ENCODE measurements at places on chromosomes 2 and 18. TPM values are rescaled to one million over a fixed set of nuclear protein-coding genes. Genes with fewer than 3 reads are reported as not detected.

KCNJ13 gene
- total RNA-seq = not detected

GRCh38 chr2:68231061-68231372 is 21.3 kb downstream of the PPP3R1 start:
- no peak for DNase-seq
- peaks cover 3% of the 10 kb centered on the region for H3K4me1 ChIP-seq
- no peaks in the 10 kb centered on the region for H3K36me3 ChIP-seq
- peak overlapping the region; percentile 38 for H3K27ac ChIP-seq
- H3K4me3 ChIP-seq = no peak overlapping the region
- H3K27me3 ChIP-seq = no peaks in the 10 kb centered on the region

- DNase-seq = no peak
- H3K27ac ChIP-seq = no peak overlapping the region
- no peaks in the 10 kb centered on the region for H3K36me3 ChIP-seq
- H3K4me3 ChIP-seq = no peak overlapping the region
- no peaks in the 10 kb centered on the region for H3K27me3 ChIP-seq
- H3K4me1 ChIP-seq = no peaks in the 10 kb centered on the region
These were observed 13.1 kb downstream of the CLEC4F start for GRCh38 chr2:70807102-70807827.

DNA sequence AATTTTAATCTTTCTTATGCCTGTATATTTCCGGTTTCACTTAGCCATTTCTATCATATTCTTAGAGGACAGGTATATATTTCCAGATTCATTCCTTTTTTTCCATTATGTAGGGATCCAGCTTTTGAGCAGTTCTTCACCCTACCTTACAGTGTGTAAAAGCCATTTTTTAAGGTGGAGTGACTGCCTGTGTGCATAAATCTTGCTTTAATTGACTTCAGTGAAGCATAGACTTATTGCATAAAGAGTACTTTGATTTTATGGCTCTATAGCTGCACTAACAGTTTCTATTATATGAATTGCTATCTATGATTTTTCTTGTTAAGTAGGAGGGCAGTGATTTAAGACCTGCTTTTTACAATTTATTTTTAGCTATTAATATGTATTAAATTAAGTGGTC is 132.6 kb downstream of the NYAP2 start:
- H3K4me1 ChIP-seq = no peaks in the 10 kb centered on the region
- no peak overlapping the region for H3K27ac ChIP-seq
- DNase-seq = no peak

DNA sequence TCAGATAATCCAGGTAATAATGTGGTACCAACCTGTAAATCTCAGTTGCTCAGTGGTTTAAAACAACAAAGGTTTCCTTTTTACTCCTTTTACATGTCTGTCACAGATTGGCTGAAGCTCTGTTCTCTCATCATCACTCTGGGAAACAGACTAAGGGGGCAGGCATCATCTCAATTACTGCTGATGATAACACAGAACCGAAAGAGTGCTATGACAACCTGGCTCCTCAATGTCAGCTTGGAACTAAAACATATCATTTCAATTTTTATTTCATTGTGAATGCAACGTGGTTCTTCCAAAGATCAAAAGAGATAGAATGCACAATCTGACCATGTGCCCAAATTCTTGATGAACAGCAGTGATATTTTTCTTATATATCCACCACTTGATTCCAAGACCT is 1315.0 kb upstream of the CDH2 start:
- H3K36me3 ChIP-seq = no peaks in the 10 kb centered on the region
- H3K27ac ChIP-seq = no peak overlapping the region
- DNase-seq = no peak
- H3K4me3 ChIP-seq = no peak overlapping the region
- H3K27me3 ChIP-seq = no peaks in the 10 kb centered on the region
- H3K4me1 ChIP-seq = no peaks in the 10 kb centered on the region

DNA sequence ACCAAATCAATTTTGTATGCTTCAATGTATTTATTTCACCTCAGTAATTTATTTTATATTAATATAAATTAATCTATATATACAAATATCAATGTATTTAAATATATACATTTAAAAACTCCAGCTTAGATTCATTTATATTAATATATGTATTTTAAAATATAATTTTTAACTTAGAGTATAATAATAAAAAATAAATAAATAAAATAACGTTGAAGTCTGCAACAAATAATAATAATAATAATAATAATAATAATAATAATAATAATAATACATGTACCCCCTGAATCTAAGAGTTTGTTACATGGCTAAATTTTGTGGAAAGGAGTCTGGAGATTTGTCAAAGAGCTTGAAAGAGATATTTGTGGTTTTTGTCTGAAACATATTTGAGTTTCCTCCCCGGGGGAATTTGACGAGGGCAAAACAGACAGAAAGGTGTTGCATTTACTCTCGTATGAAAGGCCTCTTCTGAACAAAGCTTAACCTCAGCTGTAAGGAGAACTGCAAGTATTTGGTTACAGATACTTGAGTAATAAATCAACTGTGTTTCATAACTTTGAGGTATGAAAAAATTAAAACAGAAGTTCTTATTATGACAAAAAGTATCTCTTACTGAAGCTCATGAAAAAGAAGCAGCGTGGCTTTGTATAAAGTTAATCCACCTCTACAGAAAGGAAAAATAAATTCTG is 93.4 kb downstream of the CDH19 start:
- no peaks in the 10 kb centered on the region for H3K36me3 ChIP-seq
- H3K4me3 ChIP-seq = no peak overlapping the region
- no peaks in the 10 kb centered on the region for H3K4me1 ChIP-seq
- no peak for DNase-seq
- H3K27ac ChIP-seq = no peak overlapping the region

DNA sequence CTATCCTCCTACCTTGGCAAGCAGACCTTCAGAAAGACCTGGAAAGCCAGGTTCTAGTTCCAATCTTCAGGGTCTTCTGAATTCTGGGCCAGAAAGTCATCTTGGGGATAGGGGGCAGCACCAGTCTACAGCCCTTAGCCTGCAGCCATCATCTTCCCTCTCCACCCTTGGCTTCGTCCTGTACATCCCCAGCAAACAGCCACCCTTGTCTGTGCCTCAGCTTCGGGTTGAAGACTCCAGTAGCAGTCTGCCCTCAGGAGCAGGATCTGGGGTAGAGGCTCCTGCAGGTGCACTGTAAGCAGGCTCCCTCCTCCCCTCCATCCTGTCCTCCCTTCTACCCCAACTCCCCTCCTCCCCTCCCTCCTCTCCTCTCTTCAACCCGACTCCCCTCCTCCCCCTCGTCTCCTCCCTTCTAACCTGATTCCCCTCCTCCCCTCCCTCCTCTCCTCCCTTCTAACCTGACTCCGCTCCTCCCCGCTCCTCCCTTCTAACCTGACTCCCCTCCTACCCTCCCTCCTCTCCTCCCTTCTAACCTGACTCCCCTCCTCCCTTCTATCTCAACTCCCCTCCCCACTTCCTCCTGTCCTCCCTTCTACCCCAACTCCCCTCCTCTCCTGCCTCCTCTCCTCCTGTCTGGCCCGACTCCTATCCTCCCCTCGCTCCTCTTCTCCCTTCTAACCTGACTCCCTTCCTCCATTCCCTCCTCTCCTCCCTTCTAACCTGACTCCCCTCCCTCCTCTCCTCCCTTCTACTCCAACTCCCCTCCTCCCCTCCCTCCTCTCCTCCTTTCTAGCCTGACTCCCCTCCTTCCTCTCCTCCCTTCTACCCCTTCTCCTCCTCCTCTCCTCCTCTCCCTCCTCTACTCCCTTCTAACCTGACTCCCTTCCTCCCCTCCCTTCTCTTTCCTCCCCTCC is 90.1 kb upstream of the SMAD2 start:
- DNase-seq = no peak
- no peaks in the 10 kb centered on the region for H3K36me3 ChIP-seq
- peaks cover 59% of the 10 kb centered on the region for H3K4me1 ChIP-seq

DNA sequence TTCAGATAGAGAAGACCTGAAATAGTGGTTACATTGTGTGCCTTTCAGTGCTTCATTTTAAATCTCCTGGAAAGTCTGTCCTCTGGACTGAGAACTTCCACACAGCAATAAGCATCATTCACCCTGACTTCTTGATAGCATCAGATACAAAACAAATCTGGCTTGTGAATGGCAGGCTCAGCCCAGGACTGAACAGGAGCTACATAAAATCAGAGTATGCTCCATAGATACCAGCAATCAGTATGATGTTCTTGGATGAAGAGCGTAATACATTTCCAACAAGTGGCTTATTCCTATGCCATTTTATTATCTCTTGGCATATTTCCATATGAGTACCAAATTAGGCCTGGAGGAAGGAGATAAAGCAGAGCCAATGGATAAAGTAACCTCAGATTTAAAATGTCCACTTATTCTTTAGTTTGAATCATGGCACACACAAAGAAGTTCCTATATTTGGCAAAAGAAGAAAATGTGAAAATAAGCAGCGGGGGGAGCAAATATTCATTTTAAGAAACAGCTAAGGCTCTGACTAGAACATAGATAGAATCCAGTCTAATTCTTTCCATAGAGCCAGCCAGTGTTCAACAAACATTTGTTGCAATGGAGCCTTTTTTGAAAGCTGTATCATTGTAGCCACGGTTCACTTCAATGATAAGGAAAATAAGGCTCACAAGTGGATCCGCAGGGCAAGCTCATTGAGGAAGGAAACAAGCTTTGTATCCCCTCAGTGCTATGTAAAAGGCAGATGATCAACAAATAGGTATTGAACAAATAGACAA is 230.8 kb upstream of the CHAC2 start:
- no peak overlapping the region for H3K4me3 ChIP-seq
- no peaks in the 10 kb centered on the region for H3K27me3 ChIP-seq
- H3K4me1 ChIP-seq = no peaks in the 10 kb centered on the region

DNA sequence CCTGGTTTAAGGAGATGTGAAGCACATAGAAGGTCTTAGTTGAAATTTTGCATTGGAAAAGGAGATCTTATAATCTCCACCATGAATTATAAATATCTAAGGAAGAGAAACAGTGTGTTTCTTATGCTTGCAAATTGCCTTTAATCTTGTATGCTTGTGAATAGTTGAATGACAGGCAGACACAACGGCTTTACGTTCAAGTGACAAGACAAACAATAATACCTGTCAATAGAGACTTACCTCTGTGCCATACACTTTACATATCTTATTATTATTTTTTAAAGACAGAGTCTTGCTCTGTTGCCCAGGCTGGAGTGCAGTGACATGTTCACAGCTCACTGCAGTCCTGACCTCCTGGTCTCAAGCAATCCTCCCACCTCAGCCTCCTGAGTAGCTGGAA is 113.7 kb downstream of the QPCT start:
- H3K4me1 ChIP-seq = no peaks in the 10 kb centered on the region
- H3K4me3 ChIP-seq = no peak overlapping the region
- DNase-seq = no peak
- H3K27me3 ChIP-seq = peaks cover 85% of the 10 kb centered on the region
- no peak overlapping the region for H3K27ac ChIP-seq
- no peaks in the 10 kb centered on the region for H3K36me3 ChIP-seq

- no peak for DNase-seq
- no peaks in the 10 kb centered on the region for H3K4me1 ChIP-seq
- H3K36me3 ChIP-seq = no peaks in the 10 kb centered on the region
- H3K4me3 ChIP-seq = no peak overlapping the region
These were observed 215.5 kb downstream of the ETAA1 start for GRCh38 chr2:67612576-67613042.

Data from esophagus squamous epithelium (tissue), 5 donors.